Stimulated activated CD4-positive, alpha-beta T cell treated with anti-CD3 and anti-CD28 coated beads, Interleukin-4, amount 100 ng/mL, for 48 hours (primary cell): ENCODE measurements at places on chromosomes 11 and 22.

DNA sequence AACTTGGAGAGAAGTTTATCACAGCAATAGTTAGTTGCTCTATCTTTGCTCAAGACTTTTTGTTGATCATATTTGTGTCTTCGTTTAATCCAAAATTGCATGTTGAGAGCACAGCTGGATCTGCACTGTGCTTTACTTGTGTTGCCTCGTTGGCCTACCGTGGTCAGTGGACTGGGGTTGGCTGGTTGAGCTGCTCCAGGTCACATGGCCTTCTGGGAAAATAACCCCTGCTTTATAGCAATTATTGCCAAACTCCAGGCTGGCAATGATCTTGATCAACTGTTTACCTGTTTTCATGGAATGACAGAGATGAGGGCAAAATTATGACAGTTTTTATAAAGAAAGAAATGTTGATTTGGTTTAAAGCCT, 5.7 kb upstream of the PLET1 start:
- DNase-seq, result no peak

DNA sequence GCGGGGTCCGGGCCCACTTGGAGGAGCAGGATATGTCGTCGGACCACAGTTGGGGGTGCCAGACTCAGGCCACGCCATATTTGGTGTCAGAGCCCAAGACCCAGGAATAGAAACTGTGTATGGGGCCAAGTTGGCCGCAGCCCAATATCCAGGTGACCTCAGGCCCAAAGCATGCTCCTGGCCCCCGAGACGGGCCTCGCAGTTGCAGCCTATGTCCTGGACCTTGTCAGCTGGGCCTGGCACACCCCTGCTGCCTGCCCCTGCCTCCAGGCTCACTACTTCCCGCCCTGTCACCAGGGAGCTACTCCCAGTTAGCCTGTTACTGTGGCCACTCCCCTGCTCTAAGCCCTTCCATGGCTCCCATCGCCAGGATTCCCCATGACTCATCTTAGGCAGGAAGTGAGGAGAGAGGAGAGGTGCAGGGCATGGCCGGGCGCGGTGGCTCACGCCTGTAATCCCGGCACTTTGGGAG, 23.1 kb downstream of the A4GALT start:
- DNase-seq, result no peak

GRCh38 chr11:116217006-116217405, 555.8 kb downstream of the BUD13 start:
- DNase-seq, result peak; percentile 9

DNA sequence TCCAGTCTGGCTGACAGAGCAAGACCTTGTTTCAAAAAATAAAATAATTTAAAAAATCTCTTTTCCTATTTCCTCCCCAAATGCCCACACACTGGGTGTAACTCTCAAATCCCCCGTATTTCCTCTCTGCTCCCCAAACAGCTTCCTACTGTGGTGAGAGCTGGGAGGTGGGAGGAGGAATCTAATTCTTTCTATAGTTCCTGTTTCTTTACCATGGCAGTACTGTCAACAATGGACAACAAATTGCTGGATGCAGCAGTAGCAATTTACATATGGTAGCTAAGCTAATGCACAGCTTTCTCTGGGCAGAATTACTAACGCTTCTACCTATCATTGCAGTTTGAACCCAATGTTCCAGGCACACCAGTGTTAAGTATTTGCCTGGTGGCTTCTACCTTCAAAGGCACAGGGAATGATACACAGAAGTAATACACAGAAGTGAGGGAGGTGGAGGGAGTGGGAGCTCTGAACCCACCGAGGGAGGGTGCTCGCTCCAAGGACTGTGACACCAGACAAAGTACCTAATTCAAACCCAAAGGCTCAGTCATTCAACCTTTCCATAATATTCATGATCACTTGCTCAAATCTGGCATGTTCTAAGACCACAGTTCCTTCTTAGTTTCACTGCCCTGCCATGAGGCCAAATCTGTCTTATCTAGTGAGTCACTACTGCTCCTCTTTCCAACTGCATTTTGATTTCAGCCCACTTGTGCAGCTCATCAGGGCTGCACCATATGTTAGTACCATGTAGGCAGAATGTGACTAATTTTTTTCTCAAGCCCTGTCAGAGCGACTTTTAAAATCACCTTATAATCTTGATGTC, 37.9 kb downstream of the CELF1 start:
- DNase-seq, result no peak

- DNase-seq, result no peak
Measured at GRCh38 chr11:24124876-24125275, 372.0 kb upstream of the LUZP2 start.
